ENCODE measurements at places on chromosomes 5 and 9. TPM values are rescaled to one million over a fixed set of nuclear protein-coding genes. Genes with fewer than 3 reads are reported as not detected.

SHOC1 gene
- total RNA-seq = not detected

GLRA1 gene
- total RNA-seq = not detected

TMEM161B gene
- total RNA-seq = 8.8 TPM

PCDHB12 gene
- 0.72 TPM for total RNA-seq

Measured in cardiac atrium fibroblast (primary cell).